GM23248 (cell line): ENCODE measurements at places on chromosomes 5 and 9. TPM values are rescaled to one million over a fixed set of nuclear protein-coding genes. Genes with fewer than 3 reads are reported as not detected.

Gene SPATA31D3
- total RNA-seq = not detected in 2 replicates

Gene PRDM9
- not detected in 2 replicates for total RNA-seq

Gene MCC
- 8.8 and 11.6 TPM in 2 replicates for total RNA-seq

Gene CEL
- 0.22 TPM in 1 of 2 replicates, not detected in the other for total RNA-seq

Gene SOX30
- total RNA-seq = not detected in 2 replicates

Gene SLC25A46
- 67.0 and 76.2 TPM in 2 replicates for total RNA-seq

Gene SLC4A9
- not detected in 2 replicates for total RNA-seq

Gene ERCC8
- total RNA-seq = 15.5 and 26.8 TPM in 2 replicates

Gene TMEM232
- 1.3 and 6.2 TPM in 2 replicates for total RNA-seq

Gene TXNDC8
- not detected in 2 replicates for total RNA-seq

Gene PIK3R1
- 14.4 and 28.3 TPM in 2 replicates for total RNA-seq

Gene PCDHGA1
- 0.38 and 1.8 TPM in 2 replicates for total RNA-seq

Gene TAS2R1
- total RNA-seq = not detected in 2 replicates

Gene GZMA
- not detected in 2 replicates for total RNA-seq

Gene GABRA6
- total RNA-seq = not detected in 2 replicates

Gene HBEGF
- total RNA-seq = 7.5 and 9.5 TPM in 2 replicates

Gene TERT
- not detected in 2 replicates for total RNA-seq

Gene SLC6A7
- not detected in 2 replicates for total RNA-seq

Gene HCN1
- not detected in 2 replicates for total RNA-seq

Gene KIF27
- 2.5 and 3.5 TPM in 2 replicates for total RNA-seq

Gene ZBTB5
- total RNA-seq = 8.3 and 8.7 TPM in 2 replicates

Gene SLC28A3
- total RNA-seq = 0.32 TPM in 1 of 2 replicates, not detected in the other

Gene ZNF354C
- 6.9 and 7.5 TPM in 2 replicates for total RNA-seq

Gene MED10
- total RNA-seq = 11.5 and 27.2 TPM in 2 replicates

Gene CNTFR
- total RNA-seq = not detected in 2 replicates

Gene FST
- total RNA-seq = 61.2 and 87.0 TPM in 2 replicates

Gene PTPRD
- total RNA-seq = not detected in 2 replicates

Gene PCDHGA8
- 0.86 and 1.5 TPM in 2 replicates for total RNA-seq

Gene ASS1
- 182 and 216 TPM in 2 replicates for total RNA-seq

Gene F12
- 0.43 and 1.3 TPM in 2 replicates for total RNA-seq

Gene PCDHB12
- 0.43 and 2.9 TPM in 2 replicates for total RNA-seq

Gene ORM2
- total RNA-seq = not detected in 2 replicates

Gene TRIP13
- 19.5 and 24.0 TPM in 2 replicates for total RNA-seq

Gene SPAG8
- 0.76 and 0.97 TPM in 2 replicates for total RNA-seq
